ENCODE measurements at places on chromosomes 5 and 9.

- DNase-seq: no peak
Observed at GRCh38 chr5:151224372-151224771, 480 bp upstream of the CCDC69 start.

- no peak for DNase-seq
Observed at GRCh38 chr9:136048560-136049411, 46.3 kb downstream of the NACC2 start.

DNA sequence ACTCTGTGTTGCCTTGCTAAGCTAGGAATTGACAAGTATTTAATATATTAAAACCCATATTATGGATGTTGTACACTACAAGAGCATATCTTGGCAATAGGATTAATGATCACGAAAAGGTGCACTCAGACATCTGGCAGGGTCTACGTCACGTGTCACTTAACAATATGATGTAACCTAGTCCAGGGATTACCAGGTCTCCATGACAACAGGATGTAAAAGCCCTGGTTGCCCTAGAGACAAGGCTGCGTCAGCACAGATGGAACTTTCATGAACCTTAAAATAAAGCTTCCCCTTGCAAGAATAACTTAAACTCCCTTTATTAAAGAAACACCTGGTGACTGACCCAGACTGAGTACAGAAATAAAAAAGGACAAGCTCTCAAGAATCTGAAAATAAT, 717.8 kb downstream of the CDH18 start:
- no peak for DNase-seq

- no peak for DNase-seq
Observed at GRCh38 chr9:78590068-78590467, 293.1 kb downstream of the PSAT1 start.

- DNase-seq: peak; percentile 92
Observed at GRCh38 chr5:98248949-98249348, 524.5 kb upstream of the RGMB start.

DNA sequence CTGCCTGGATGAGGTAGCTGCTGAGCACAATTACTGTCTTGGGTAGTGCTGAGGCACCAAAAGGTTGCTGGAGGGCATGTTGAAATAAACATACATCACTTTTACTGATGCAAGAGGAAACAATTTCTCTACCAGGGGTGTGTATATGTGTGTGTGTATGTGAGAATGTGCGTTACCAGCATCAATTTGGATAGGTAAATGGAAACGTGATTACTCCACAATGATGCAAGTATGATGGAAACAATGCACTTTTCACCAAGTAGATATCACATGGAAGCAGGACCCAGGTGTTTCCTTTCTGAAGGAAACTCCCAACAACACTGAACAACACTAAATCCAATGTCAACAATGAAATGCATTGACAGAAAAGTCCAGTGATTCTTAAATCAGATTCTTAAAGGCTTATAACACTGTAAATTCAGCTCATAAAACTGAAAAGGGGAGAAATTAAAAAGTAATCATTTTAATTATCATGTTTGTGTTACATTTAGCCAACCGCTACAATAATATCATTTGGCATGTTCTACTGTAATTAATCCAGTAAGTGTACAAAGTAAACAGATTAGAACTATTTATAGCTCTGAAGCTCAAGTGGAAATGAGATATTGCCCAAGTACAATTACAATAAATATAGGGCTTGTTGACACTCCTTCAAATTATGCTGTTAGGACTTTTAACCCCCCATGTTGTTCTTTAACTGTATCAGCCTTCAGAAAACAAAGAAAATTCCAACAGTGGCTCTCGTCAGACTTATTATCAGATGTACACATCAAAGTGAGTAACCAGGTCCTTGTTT, 25.3 kb downstream of the YIPF5 start:
- no peak for DNase-seq

DNA sequence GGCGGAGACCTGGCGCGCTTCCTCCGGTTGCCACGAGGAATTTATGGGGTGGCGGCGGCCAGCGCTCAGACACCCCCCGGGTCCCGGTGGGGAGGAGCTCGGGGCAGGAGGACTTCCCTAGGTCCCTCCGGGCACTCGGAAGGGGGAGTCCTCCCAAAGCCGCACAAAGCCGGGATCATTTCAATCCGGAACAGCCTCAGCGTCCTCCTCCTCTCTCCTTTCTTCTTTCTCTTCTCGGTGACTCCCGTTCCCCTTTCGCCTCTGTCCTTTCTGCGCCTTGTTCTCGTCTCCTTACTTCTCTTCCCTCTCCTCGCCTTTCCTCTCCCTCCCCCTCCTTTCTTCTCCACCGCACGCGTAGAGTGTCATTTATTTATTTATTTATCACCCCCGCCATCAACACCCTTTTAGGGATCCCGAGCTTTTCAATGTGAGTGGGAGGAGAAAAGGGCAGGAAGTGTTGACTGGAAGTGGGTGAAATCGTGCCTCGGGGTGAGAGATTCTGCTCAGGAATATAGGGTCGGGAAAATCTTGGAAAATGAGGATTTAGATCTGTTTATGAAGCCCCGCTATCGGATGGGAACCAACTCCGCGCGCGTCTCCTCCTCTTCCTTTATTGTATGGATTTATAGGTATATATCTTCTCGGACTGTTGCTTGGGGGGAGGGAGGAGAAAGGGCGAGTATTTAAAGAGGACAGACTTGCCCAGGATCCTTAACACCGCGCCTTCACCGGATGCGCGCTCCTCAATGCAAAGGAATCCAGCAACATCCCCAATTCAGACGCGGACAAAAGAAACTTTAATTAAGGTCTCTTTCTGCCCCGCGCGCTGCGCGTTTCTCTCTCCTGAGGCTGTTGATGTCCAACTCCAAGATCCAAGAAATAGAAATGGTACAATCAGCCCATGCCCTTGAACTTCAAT, 2.0 kb upstream of the ZNF462 start:
- DNase-seq: peak; percentile 29

GRCh38 chr5:139677736-139678613, 29.8 kb downstream of the CXXC5 start:
- DNase-seq: no peak

DNA sequence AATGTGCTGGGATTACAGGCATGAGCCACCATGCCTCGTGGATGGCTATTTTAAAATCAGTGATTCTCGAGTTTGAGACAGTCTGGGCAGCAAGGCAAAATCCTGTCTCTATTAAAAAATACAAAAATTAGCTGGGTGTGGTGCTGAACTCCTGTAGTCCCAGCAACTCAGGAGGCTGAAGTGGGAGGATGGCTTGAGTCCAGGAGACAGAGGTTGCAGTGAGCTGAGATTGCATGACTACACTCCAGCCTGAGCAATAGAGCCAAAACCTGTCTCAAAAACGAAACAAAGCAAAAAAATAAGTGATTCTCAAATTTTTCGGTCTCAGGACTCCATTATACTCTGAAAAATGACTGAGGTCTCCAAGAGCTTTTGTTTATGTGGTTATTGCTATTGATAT, 47.9 kb upstream of the HSPA9 start:
- DNase-seq: peak; percentile 33

GRCh38 chr5:104646416-104646815, 1083.8 kb upstream of the NUDT12 start:
- no peak for DNase-seq

- DNase-seq: no peak
Observed at GRCh38 chr9:19155106-19155935, 28.0 kb upstream of the PLIN2 start.

GRCh38 chr5:167254132-167254531, 1037.3 kb upstream of the WWC1 start:
- no peak for DNase-seq

GRCh38 chr9:15782106-15782505, 229.3 kb downstream of the CCDC171 start:
- no peak for DNase-seq

Measured in AG10803 (cell line).